Lung (tissue), 17 donors: ENCODE measurements at places on chromosomes 2 and 18. TPM values are rescaled to one million over a fixed set of nuclear protein-coding genes. Genes with fewer than 3 reads are reported as not detected.

DNA sequence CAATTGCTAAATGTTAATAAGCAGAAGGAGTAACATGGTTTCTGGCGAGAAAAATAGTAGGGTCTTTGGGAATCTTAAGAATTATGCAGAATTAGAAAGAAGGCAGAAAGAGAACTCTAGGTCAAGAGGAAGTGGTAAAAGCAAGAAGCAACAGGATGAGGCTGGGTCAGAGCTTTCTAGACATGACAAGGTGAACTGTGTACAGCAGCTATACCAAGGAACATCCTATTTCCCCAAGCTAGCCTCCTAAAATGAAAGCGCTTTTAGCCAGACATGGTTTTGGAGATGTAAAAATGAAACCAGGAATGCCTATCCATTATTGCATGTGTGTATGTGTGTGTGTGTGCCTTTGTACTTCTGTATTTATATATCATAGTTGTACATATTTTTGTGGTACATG lies 42.3 kb upstream of the STAT1 start:
- no peak for DNase-seq

Gene ALPP
- 7.4 TPM for polyA plus RNA-seq

- DNase-seq: peak; percentile 90
Observed at GRCh38 chr2:176503776-176504175, 234.5 kb downstream of the MTX2 start.

Gene MC5R
- not detected for polyA plus RNA-seq

- DNase-seq: no peak
Observed at GRCh38 chr2:226727251-226727650, 72.4 kb downstream of the IRS1 start.

Gene SCN7A
- 6.1 TPM for polyA plus RNA-seq

DNA sequence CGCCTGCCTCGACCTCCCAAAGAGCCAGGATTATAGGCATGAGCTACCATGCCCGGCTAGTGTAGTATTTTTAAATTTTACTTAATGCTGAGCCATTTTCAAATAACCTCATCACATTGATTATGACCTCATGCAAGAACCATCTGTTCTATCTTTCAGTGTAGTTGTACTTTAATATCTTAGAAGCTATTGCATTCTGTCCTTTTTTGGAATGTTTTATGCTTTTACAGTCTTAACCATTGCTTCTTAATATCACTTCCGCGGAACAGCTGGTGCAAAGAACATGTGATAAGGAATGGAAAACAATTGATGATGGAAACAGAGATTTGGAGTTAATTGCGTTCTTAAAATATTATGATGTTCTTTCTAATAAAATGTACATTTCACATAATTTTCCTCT lies 2.7 kb downstream of the GEN1 start:
- no peak for DNase-seq

- DNase-seq: no peak
Observed at GRCh38 chr2:12688893-12689292, 27.8 kb upstream of the TRIB2 start.

GRCh38 chr2:19026261-19026660 lies 332.2 kb downstream of the OSR1 start:
- no peak for DNase-seq

DNA sequence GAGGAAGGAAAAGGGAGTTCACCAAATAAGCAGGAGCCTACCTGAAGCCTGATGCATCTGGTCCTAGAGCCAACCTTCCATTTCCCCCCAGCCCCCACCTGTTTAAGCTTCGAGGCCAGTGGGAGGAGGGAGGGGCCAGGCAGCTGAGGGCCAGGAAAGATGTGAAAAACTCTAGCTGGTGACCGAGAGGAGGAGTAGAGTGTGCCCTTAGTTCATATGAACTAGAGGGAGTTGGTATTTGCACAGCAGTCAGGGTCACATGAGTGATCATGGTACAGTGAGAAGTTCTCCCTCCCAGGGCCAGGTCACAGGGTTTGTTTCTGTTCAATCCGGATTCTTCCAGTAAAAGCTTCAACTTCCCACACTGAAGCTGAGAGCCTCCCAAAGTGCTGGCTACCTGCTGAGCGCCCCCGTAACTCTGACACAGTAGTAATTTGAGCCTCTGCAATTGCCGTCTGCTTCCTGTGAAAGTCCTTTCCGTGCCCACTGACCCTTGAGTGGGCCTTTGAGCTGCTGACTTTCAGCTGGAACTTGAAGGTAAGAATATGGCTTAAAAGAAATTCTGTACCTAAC lies at the start of gene SULT1C2:
Gene SULT1C2, plus strand, starts transcription at position 362 of the 573 bp plus-strand sequence. CDS start 4,773 bp downstream, outside the sequence.
- DNase-seq: peak; percentile 52

DNA sequence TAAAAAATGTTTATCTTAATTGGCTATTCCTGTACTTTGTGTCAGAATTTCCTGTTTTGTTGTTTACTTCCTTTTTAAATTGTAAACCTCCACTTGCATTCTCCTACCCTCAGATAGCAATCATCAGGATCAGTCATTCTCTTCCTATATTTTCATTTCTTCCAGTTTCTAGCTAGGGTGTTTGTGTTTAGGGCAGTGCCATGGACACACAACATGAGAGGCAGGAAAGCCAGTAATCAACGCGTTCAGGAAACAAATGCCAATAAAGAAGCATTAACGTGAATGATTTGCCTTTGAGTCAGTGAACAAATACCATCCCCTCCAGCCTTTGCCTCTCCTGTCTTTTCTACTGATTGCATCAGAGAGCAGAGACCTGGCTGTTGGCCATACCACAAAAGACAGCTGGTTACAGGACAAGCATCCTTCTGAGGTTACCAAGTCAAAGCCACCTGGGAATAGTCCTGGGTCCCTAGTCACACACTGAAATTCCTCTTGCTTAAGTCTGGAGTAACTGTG lies 56.7 kb upstream of the FHL2 start:
- DNase-seq: no peak

- DNase-seq: no peak
Observed at GRCh38 chr2:218671097-218671653, 627 bp downstream of the RNF25 start.

GRCh38 chr2:113780472-113780871 lies 24.0 kb upstream of the SLC35F5 start:
- no peak for DNase-seq

DNA sequence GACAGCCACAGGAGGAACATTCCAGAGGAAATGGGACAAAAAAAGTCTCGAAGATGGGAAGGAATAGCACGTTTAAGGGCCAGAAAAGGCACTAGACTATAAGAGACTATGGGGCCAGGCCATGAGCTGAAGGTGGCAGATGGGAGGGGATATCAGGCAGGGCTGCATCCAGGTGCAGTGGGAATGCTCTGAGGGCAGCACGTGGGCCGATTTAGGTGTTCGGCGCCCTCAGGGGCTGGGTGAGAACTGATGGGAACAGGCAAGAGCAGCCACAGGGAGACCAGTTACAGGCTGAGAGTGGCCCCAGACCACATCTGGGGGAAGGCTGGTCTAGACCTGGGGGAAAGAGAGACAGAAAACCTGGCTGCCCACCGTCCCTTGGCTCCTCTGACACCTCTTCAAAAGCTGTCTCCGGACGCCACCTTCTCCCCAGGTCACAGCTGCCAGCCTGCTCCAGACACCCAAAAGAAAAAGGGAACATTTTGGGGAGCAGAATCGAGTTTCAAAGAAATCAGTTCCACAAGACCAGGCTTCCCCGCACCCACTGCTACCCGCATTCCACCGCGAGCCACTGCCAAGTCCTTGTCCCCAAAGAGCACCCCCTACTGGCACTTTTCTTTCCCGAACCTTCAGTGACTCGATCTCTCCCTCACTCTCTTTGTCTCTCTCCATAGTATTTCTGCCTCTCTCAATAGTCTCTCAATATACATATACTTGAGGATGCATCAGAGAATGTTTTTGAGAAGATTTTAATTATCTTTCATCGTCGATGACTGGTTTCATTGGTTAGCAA lies 190.1 kb upstream of the AGAP1 start:
- DNase-seq: no peak

Gene ERFE
- 0.54 TPM for polyA plus RNA-seq

Gene MTHFD2
- polyA plus RNA-seq: 32.3 TPM

Gene LPIN1
- polyA plus RNA-seq: 16.0 TPM

GRCh38 chr18:23209796-23210195 lies 74.5 kb downstream of the CABLES1 start:
- DNase-seq: no peak

GRCh38 chr2:216571909-216572513 lies 61.2 kb upstream of the IGFBP2 start:
- no peak for DNase-seq

Gene NCK2
- 35.6 TPM for polyA plus RNA-seq

- peak; percentile 60 for DNase-seq
Observed at GRCh38 chr18:46148810-46149209, 44.6 kb downstream of the HAUS1 start.

GRCh38 chr2:151916632-151917031 lies 88.4 kb upstream of the ARL5A start:
- no peak for DNase-seq

Gene TBR1
- 0.01 TPM for polyA plus RNA-seq

Gene NGEF
- polyA plus RNA-seq: 1.0 TPM

Gene ST6GAL2
- 0.16 TPM for polyA plus RNA-seq

DNA sequence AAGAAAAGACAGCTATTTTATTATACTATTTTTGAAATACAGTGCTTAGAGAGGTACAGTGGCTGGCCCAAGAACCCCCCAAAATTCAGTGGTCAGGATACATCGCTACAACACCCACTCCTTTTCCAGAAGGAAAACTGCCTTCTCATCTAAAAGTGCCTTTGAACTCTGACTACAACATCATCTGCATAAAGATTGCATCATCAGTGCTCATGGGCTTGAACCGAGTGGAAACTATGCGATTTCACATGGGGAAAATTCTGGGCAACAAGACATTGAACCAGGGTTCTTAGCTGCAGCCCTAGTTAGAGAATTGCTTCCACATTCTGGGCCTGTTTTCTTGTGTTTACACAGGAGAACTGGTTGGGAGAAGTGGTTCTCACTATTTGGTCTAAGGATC lies 294.6 kb upstream of the SLC14A2 start:
- DNase-seq: peak; percentile 55

GRCh38 chr2:238700117-238700457 lies 147.8 kb upstream of the TWIST2 start:
- DNase-seq: peak; percentile 41

- no peak for DNase-seq
Observed at GRCh38 chr2:169980001-169980400, 152.7 kb downstream of the UBR3 start.

Gene CYS1
- polyA plus RNA-seq: 1.0 TPM

GRCh38 chr2:170782673-170783072 lies 12.5 kb downstream of the ERICH2 start:
- no peak for DNase-seq

DNA sequence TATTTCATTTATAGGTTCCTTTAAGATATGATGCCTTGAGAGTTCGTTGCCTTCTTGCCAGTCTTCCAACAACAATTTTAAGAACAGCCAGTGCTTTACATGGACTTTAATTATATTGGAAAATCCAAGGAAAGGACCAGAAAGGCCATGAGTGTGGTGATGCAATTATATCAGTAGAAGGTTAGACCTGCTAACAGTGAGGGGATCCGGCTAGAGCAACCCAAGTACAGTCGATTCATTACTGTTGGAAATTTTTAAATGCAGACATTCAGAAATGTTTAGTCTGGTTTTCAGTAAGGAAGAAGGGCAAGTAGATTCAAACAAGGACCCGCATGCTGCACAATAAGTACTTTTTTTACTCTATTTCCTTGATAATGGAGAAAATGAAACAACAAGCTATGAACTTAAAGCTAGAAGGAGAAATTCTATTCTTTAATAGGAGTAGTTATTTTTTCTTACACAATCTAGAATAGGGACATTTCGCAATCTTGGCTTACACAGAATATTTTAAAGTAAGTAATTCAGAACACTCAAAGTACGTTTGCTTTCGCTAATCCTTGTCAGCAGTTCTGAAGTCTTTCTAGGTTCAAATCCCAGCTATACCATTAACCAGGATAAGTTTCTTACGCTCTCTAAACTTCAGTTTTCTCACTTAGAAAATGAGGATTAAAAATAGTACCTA lies 405.5 kb downstream of the MEIS1 start:
- peak; percentile 89 for DNase-seq

- DNase-seq: no peak
Observed at GRCh38 chr2:177207101-177207500, 5.5 kb upstream of the HNRNPA3 start.

GRCh38 chr2:120436460-120436739 lies 90.5 kb downstream of the INHBB start:
- DNase-seq: no peak

Gene PDCL3
- polyA plus RNA-seq: 29.9 TPM

GRCh38 chr2:99190548-99190947 lies 9.6 kb downstream of the MRPL30 start:
- no peak for DNase-seq

Gene GPAT2
- polyA plus RNA-seq: 5.2 TPM

Gene ABCG5
- not detected for polyA plus RNA-seq

DNA sequence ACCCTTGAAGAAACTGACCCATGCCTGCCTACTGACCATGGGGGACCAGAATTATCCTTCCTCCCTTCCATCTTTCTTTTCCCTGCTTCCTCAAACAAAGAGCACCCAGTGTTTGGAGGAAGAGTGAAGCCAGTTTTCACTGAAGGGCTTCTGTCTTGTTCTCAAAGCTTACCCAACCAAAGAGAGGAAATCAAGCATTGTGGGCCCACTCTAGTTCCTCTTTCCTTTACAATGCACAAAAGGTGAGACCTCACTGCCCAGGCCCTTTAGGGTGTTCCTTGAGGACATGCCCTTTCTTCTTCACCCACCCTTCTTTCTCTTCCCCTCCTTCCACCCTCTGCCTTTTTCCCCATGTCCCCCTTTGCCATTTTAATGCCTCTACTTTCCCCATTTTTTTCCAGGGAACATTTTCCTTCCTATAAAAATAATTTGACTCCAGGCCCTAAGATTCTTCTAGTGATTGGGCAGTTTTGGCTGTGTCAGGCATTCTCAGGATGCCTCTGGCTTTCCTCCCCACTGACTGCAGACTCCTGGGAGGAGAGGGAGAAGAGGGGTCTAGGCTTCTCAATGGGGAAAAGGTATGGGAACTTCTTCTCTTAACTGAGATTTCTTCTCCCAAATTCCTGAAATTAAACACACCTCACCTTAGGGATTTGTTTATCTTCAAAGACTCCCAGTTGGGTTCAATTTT lies 126.6 kb upstream of the RMDN2 start:
- DNase-seq: no peak

- no peak for DNase-seq
Observed at GRCh38 chr2:47313728-47314127, 89.2 kb upstream of the MSH2 start.

Gene POMC
- 3.9 TPM for polyA plus RNA-seq

GRCh38 chr2:57376985-57377384 lies 669.6 kb upstream of the VRK2 start:
- peak; percentile 9 for DNase-seq

Gene ADD2
- polyA plus RNA-seq: 0.53 TPM

Gene RNASEH1
- polyA plus RNA-seq: 17.3 TPM

- no peak for DNase-seq
Observed at GRCh38 chr18:70634576-70635147, 345.8 kb downstream of the SOCS6 start.

Gene SCN3A
- 0.16 TPM for polyA plus RNA-seq

GRCh38 chr2:55365303-55365702 lies 54.4 kb downstream of the CCDC88A start:
- no peak for DNase-seq

GRCh38 chr2:25557179-25558036 lies 116.0 kb downstream of the DTNB start:
- no peak for DNase-seq
